ENCODE measurements at places on chromosomes 6 and 20.

DNA sequence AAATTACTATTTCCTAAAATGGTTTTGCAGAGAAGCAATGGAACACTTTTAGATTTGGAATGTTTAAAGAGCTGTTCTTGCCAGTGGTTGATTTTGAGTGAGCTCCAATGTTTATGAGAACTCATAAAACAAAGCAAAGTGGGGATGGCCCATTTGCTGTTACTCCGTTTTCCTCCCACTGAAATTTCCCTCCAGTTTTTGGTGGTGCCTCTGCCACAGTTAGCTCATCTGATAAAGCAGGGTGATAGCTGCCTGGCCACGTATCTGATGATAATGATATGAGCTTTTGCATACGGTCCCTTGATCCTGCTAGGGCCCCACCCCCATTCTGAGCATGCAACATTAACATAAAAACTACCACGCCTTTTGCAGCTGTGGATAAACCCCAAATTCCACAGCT is 10.4 kb downstream of the CD83 start:
- DNase-seq = no peak

- no peak for DNase-seq
Measured at GRCh38 chr20:17727351-17727750, 27.6 kb downstream of the BANF2 start.

DNA sequence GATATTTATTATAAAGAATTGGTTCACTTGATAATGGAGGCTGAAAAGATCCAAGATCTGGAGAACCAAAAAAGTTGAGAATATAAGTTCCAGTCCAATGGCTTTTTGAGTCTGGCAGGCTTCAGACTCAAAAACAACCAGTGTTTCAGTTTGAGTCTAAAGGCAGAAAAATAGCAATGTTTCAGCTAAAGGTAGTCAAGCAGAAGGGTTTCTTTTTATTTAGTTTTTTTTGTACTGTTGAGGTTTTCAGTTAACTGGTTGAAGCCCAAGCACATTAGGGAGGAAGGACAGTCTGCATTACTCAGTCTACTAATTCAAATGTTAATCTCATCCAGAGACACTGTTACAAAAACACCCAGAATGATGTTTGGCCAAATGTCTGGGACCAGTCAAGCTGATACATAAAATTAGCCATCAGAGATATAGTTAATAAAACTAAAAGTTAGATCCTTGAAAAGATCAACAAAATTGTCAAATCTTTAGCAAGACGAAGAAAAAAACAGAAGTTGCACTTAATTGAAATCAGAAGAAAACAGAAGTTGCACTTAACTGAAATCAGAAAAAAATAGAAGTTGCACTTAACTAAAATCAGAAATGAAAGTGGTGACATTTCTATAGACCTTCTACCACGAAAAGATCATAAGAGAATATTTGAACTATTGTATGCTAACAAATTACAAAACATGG is 980.3 kb upstream of the FLRT3 start:
- peak; percentile 7 for DNase-seq

DNA sequence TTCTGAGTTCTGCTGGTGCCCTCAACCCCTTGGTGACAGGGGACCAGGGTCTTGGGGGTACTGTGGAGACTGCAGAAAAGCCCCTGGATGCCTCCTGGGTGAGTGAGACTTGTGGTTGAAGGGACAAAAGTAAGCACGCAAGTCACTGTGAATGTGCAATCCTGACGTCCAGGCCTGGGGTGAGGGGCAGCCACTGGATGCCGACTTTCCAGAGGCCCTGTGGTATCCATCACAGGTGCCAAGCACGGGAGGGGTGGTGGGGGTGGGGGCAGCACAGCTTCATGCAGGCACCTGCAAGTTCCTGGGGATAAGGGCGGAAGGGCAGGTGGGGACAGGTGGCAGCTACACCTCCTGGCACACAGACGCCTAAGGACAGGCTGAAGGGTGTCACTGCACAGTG is 20.1 kb upstream of the UBE2V1 start:
- no peak for DNase-seq

DNA sequence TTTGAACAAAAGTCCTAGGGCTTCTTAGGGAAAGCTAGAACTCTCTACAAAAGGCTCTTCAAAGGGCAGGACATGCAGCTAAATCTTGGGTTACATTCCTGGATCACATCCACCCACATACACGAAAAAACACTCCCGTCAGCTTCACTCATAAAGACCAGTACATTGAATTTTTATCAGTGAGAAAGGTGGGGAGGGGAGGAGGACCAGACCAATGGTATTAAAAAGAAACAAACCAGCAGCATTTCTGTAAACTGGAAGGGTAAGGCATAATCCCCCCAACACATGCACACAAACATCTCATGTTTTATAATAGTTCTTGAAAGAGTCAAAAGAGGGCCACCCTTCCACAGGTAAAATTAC is 31.6 kb downstream of the MYLK4 start:
- no peak for DNase-seq

DNA sequence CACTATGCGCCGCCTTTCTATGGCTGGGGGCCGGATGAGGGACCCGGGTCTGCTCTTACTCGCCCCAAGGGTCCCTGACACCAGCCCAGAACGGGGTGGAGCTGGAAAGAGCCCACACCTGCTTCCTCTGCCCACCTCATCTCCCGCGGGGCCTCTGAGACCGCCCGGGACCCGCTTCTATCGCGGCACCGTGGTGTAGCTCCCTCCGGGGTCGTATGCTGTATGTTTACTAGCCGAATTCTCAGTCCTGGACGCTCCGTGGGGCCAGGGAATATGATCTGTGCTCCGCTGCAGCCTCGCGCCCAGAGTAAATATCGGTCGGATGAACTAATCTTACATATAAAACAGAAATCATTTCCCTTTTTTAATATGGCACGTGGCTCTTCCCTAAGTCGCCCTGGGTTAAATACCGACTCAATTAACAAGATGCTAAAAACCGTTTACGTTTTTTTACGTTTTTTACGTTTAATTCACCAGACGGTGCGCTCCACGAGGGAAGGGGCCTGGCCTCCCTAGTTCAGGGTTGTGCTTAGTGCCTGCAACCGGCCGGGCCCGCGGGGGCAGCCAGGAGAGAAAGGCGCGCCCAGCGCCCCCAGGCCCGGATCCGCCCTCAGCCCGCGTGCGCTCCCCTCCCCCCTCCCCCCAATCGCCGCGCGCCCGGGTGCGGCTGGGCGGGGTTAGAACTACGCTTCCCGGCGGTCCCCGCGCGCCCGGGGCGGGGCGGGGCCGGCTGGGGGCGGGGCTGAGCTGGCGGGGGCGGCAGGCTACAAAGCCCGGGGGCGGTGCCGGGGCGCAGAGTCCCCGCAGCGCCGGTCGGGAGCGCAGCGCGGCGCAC is at the start of gene RBM38:
RBM38 (plus strand) TSS at position 793 of the 835 bp plus-strand sequence. CDS start 186 bp downstream, outside the sequence.
- DNase-seq = peak; percentile 98

DNA sequence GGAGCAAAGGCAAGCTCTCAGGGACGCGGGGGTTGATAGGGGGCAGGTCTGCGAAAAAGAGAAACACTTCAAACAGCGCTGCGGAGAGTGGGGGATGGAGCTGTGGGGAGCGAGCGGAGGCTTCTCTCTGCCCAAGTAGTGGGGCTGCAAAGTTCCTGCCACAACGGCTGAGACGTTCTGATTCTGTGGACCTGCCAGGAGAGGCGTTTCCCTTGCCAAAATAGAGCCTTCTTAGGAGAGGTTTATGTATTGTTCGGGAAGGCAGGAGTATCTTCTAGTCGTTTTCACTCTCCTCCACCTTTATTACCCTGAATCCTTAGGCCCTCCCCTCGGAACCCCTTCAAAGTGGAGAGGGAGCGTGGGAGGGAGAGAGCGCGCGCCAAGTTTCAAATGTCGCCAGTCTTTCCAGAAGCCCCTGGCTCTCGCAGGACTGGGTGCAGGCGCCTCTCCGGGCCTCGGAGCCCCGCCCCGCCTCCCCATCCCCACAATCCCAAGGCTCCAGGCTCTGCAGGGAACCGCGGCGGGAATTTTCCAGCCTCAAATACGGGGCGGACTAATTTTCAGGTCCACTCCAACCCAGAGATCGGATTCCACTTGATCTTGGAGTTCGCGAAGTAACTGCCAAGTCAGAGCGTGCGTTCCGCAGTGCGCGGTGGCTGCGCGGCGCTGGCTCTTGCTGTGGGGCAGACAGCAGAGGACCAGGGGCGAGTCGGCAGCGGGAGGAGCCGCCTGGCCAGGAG is 10.0 kb upstream of the POU3F2 start:
- no peak for DNase-seq

DNA sequence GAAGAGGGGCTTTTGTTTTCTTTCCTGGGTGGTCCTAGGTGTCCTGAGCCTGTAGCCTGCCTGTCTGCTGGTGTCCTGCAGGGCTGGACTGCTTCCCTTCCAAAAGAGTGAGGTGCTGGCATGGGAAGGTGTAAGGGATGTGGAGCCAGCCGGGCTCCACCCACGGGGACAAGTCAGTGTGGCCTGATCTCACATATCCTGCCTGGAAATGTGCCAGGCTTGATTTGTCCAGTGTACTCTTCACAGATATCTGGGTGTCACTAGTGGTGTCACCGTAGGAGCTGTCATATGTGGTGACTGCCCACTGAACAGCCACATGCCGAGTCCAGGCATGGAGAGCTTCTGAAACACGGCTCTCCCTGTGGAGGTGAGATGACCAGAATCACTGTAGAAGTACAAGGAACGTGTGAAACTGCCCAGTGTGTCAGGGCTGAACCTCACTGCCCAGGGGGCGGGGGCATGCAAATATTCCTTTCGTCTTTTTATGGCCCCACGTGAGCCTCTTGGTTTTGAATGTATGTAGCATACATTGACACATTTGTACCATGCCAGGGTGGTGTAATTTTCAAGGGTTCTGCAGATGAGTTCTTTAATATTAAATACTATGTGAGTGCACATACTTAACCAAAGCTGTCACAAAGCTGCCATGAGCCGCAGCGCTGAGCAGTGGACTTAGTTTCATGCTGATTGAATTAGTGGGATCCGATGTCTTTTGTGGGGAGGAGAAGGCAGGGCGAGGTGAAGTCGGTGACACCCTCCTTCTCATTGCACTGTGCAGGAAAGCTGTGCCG is 55.8 kb downstream of the CDH4 start:
- DNase-seq = no peak

GRCh38 chr6:156563714-156564113 is 213.5 kb upstream of the ARID1B start:
- no peak for DNase-seq

GRCh38 chr6:149147195-149147594 is 170.3 kb upstream of the TAB2 start:
- no peak for DNase-seq

- DNase-seq = no peak
Measured at GRCh38 chr6:66599541-66599940, 892.5 kb upstream of the EYS start.

- DNase-seq = no peak
Measured at GRCh38 chr6:70277470-70277869, 25.4 kb downstream of the COL9A1 start.

- DNase-seq = no peak
Measured at GRCh38 chr20:33444797-33445560, 1.4 kb upstream of the SNTA1 start.

GRCh38 chr20:15945289-15945688 is 628.0 kb downstream of the KIF16B start:
- no peak for DNase-seq

DNA sequence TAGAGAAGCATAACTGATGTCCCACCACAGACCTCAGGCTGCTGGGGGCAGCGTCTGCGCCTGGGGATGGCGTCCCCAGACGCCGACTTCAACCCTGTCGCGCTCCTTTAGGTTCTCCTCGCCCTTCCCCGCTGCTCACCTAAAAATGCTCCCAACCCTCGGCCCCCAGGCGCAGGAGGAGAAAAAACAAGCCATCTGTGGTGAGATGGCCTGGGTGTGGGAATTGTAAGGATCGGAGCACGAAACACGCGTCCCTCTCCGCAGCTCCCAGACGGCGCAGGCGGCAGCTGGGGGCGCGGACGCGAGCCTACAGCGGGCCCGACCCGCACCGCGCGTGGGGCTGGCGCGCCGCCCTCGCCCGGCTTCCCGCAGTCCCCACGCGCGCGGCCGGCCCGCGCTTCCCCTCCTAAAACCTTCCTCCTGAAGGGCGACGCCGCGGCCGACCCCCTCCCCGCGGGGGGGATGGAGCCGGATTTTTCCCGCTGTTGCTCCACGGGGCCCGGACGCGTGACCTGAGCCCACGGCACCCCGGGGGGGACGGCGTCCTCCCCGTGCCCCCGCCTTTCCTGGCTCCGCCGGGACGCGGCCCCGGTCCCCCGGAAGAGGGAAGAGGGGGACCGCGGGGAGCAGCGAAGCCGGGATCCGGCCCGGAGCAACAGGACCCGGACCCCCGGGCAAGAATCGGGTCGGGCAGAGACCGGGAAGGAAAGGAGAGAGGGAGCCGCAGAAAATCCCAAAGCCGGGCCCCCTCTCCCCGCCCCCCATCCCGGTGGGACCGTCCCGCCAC is 611 bp downstream of the EPB41L2 start:
- peak; percentile 31 for DNase-seq

GRCh38 chr20:63908008-63908682 is 13.2 kb downstream of the DNAJC5 start:
- DNase-seq = no peak

DNA sequence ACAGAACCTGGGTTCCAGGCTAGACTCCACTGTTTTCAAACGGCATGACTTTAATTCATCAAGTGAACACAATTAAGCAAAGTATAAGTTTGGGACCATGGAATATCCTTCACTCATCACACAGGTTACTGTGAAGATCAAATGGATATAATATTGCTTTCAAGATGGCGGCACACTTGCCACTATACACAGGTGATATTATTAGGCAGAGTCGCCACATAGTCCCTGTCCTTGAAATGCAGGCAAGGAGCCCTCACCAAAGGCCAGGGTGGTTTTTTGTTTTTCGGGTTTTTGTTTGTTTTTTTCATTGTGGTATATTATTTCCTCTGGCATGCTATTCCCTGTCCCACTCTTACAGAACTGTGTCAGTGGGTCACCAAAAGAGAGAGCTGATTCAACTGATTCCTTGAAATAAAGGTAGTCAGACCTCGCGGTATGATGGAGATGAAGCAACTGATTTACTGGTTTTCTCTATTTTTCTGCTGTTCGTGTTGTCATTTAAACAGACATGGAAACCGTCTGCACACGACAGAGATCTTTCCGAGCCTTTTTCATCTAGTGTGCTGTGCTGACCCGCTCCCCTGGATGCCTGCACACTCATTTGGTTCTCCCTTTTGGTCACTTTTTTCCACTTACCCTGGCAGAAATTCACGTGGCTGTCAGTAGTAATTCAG is 29.7 kb downstream of the MYB start:
- DNase-seq = no peak

DNA sequence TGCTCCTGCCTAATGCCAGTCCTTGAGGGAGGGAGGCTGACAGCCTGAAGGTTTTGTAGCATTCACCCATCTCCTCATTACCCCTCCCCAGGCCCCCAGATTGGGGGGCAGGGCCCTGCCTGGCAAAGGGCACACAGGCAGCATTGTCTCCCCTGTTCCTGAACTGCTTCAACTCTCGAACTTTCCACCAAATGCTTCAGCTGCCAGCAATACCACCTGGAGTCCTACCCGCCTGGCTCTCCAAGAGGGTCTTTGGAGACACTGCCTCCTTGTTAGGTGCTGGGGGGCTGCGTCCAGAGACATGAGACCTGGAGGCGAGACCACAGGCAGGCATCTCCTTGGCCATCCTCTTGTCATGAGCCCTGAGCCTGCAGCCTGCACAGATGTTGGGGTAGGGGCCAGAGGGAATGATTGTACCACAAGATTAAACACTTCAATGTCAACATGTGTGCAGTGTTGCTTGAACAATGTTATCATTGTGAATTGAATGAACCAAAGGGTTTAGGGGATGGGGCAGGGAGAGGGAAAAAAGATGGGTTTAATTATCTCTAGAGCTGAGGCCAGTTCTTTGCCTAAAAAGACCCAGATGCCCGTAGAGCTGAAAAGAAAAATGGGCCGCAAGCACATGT is 25.0 kb downstream of the BMP7 start:
- no peak for DNase-seq

- peak; percentile 48 for DNase-seq
Measured at GRCh38 chr20:4949833-4950178, 51.5 kb downstream of the SLC23A2 start.

- no peak for DNase-seq
Measured at GRCh38 chr6:146775220-146775619, 176.4 kb downstream of the ADGB start.

All from GM13977 (cell line).